CD4-positive, alpha-beta T cell treated with Interleukin-17A for 1 hour (primary cell): ENCODE measurements at places on chromosomes 16 and 17.

- DNase-seq, result peak; percentile 16
Observed at GRCh38 chr17:8326511-8327302, 12.9 kb upstream of the ODF4 start.

GRCh38 chr17:2380226-2380922 lies 20.5 kb downstream of the MNT start:
- DNase-seq, result no peak

- DNase-seq, result no peak
Observed at GRCh38 chr16:16124438-16124837, 98.9 kb downstream of the ABCC6 start.

- DNase-seq, result peak; percentile 28
Observed at GRCh38 chr16:75319513-75320411, 68.3 kb upstream of the BCAR1 start.

DNA sequence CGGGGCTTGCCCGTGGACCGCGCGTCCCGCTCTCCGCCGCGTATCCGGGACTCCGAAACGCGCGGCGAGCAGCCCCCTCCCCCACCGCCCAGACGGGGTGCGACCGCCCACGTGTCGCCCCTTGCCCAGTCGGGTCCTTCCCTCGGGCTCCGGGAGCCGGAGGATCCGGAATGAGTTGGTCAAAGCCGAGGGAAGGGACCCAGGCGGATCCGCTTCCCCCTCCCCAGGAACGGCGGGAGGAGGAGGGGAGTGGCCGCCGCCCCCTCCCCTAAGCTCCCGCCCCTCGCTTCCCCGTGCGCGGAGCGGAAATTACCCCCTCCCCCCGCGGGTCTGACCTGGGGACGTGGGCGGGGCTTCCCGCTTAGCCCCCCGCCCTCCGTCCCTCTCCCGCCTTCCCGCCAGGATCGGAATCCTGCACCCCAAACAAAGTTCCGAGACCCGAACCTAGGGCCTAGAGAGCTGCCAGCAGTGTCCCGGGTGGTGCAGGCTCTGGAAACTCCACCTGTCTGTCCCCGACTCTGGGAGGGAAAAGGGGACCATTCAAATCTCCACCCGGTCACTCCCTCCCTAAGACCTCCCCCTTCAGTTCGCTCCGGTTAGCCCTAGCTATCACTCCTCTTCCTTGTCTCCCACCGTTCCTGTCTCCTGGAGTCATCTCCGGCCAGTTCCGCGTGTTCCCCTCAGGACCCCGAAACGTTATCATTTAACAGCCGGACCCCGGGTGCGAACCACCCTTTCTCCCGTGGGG lies 1.0 kb upstream of the IGF2BP1 start:
- DNase-seq, result no peak

GRCh38 chr17:77247048-77247541 lies 106.3 kb downstream of the SEC14L1 start:
- peak; percentile 83 for DNase-seq

- DNase-seq, result no peak
Observed at GRCh38 chr17:77421630-77421972, 280.8 kb downstream of the SEC14L1 start.

DNA sequence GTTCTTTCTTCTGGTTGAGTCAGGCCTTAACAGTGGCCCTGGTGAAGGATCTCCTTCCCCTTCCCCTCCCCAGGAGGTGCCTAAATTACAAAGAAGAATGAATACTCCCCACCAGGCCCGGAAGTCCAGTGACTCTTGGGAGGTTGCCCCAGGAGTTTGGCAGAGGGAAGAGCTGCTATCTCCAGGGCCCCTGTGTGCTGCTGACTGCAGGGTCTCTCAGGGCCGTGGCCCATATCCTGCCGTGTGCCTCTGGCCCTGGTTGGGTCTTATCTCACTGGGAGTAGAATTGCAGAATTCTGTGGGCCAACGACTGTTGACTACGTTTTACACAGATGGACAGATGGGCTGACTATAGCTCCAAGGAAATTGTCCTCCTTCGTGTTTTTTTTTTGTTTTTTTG lies 28.0 kb downstream of the AKAP1 start:
- DNase-seq, result no peak

DNA sequence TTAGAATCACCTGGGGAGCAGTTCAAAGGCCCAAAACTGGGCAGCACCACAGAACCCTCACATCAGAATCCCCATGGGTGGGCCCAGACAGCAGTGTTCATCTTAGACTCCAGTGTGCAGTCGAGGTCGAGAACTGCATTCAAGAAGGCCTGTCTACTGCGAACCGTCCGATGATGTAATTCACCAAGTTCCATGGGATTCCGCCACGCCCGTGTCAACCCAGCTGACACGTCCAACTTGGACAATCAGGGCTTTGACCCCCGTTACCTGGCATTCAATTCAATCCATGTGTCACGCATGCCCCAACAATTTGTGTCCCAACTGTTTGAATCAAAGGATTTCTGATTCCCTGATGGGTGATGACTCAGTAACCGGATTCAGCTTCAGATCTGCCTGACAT lies 9.2 kb downstream of the HSBP1 start:
- no peak for DNase-seq

DNA sequence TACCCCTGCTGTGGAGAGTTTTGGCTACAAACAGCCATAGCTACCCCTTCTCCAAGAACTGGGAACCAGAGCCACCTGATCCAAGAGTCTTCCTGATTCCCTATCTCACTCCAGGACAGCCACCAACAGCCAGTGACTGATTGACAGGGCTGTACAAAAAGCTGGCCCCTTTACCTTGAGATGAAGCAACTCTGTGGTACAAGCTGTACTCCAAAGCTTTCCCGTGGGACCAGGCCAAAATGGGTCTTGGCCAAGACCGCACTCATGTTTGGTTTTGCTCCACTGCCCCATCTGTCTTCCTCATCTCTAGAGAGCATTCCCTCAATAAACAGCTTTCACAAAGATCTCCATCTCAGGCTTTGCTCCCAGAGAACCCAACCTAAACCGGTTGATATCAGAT lies 43.6 kb downstream of the RNF157 start:
- DNase-seq, result no peak

DNA sequence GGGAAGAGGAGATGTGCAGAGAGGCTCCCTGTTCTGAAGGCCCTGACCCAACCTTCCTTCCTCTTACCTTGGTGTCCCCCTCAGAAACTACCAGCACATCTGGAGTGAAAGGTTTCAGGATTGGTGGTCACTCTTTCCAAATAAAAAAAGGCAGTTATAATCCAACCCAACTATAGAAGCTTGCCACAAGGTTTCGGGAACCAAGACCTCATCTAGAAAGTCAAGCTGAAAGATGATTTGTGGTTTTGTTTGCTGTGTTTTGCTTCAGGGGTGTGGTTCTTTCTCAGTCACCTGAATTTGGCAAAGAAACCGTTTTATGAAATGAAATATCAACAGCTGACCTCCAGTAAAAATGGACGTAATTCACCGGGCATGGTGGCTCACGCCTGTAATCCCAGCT lies 19.3 kb downstream of the SHMT1 start:
- no peak for DNase-seq

- no peak for DNase-seq
Observed at GRCh38 chr16:67884-68789, 4.3 kb downstream of the RHBDF1 start.

DNA sequence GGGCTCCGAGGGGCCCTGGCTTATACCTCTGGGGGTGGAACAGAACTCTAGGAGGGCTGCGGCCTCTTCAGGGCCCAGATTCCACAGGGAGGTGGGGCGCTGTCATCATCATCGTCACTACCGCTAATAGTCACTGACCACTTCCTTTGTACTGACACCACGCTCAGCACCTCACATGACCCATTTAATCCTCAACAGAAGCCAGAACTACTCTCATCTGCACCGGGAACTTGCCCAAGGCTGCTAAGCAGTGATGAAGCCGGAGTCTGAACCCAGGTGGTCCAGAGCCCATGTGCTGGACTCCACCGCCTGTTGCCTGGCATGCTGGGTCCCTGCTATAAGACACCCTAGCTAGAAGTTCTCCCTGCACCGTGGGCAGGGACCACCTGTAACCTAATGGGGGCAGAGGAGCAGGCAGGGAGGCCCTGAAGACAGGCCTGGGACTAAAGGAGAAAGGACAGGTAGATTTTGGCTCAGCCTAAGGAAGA lies 12.0 kb downstream of the UNC13D start:
- DNase-seq, result peak; percentile 76

DNA sequence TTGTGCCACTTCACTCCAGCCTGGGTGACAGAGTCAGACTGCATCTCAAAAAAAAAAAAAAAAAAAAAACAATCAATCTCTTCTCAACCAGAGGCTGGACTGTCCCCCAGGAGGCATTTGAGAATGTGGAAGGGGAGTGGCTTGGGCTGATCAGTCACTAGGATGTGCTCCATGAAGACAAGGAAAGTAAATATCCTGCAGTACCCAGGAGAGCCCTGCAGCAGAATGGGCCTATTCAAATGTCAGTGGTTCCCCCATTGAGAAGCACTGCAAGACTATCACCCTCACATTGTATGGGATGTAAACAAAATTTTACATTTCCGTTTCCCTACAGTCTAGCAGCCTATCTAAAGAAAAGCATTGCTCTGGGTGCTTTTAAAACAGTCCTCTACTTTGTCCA lies 70.3 kb downstream of the DNAH9 start:
- DNase-seq, result no peak

- DNase-seq, result no peak
Observed at GRCh38 chr16:82150549-82150948, 19.5 kb downstream of the MPHOSPH6 start.
